D341Med (cell line): ENCODE measurements at places on chromosomes 3 and 15.

DNA sequence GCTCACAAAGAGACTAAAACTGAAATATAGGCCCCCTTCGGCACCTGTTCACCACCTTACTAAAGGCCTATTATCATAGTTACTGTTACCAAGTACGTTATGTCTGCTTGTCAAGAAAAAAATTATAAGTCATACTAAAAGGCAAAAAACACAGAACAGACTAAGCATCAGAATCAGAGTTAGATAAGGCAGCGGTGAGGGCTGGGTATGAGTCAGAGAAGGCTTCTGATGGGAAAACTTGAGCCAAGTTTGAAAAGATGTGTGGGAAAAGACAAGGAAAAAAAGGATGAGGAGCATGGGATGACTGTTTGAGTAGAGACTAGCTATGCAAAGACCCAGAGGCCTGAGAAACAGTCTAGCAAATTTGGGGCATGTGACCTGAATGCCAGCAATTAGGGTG lies 387.2 kb upstream of the SGO1 start:
- DNase-seq: no peak

DNA sequence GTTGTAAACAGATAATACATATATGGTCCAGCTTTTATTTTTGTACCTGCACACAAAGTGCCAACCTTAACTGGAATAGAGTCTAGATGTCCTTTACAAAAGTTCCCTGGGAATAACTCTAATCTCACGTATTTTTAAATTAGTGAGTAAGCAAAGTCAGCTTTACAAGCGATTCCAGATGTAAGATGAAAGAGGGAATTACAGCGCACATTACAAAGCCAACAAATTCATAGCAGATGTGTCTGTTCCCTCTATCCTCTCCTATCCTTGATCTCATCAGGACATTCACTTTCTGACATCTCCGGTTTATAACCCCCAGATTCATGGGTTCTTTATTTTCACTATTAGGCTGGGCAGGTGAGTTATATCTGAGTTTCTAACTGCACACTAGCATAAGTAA lies 406.8 kb upstream of the ZNF385D start:
- DNase-seq: no peak

- no peak for DNase-seq
Measured at GRCh38 chr3:109702252-109702651, 364.9 kb upstream of the DPPA4 start.

DNA sequence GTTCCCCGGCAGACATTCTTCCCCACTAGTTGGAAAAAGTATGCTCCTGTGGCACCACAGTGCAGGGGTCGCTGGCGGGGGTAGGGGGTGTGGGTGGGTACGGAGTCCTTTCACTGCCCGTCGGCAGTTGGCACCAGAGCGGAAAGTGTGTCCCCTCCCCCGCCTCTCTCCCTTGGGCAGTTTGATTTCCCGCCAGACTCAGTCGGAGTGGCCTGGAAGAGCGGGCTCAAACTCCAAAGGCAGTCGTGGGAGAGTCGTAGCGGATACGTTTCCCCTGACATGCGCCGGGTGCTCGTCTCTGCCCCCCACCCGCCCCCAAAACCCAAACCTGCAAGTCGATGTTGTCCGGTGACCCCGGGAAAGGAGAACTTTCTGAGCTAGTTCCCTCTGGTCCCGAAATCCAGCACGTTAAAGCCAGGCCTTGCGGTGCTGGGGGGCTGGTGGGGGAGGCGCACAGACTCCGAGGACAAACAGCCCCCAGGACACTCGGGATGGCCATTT lies 4.4 kb upstream of the FOXB1 start:
- DNase-seq: no peak

DNA sequence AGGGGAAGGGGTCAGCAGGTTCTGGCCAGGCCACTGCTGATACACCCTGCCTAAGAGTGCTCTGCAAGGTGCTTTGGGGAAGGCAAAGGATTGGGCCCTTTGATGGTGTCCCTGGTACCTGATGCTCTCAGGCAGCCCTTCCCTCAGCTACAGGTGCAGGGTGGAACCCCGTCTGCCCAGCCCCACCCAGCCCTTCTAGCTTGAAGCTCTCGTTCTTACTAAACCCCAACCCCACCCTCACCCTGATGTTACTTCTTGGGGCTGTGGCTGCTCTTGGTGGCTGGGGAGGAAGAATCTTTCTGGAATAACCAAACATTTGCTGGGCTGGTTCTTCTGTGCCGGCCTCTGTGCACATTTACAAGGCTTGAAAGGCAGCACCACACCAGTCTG lies 6.4 kb downstream of the GNAI2 start:
- DNase-seq: no peak
